ENCODE measurements at places on chromosomes 2 and 18.

DNA sequence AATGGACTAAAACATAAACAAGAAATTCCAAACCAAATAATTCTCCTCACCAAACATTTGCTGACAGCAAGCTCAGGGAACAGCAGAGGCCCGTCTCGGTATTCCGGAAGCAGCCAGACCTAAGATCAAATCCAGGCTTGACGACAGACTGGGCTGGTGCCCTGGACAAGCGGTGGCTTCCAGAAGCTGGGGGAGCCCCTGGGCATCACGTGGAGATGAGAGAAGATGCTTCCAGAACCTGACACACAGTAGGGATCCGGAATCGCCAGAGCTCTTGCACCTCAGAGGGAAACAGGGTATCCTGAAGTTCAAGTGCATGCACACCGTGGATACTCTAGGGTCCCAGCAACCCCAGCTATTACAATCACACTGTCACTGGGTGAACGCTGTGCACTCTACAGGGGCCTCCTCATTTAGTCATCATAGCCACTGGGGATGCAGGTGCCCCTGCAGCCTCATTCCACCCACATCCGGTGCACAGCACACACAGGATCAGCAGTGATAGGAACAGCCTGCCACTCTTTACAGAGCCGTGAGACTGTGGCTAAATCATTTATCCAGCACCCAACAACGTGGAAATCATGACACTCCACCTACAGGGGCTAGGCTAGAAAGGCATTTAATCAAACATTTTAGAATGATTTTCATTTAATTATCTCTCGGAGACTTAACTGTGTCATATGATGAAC lies 102.6 kb downstream of the HDAC4 start:
- peak; percentile 79 for DNase-seq

- DNase-seq: peak; percentile 5
Observed at GRCh38 chr18:47050468-47050867, 15.0 kb upstream of the ELOA2 start.

DNA sequence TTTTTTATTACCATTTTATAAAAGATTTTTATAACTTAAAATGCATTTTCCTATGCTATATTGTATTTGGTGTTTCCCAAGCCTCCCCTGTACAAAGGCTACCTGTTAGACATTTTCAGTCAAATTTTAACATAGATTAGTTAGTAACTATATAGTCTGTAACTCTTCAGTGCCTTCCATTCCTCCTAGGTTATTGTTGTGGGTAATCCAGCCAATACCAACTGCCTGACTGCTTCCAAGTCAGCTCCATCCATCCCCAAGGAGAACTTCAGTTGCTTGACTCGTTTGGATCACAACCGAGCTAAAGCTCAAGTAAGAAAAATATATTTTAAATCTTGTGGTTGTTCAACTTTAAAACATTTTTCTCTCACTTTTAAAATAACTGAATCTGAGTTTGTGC lies 10.2 kb downstream of the MDH1 start:
- no peak for DNase-seq

GRCh38 chr2:128817813-128818212 lies 499.1 kb upstream of the HS6ST1 start:
- DNase-seq: no peak

GRCh38 chr2:135694711-135695110 lies 46.9 kb upstream of the UBXN4 start:
- no peak for DNase-seq

GRCh38 chr2:36489281-36489680 lies 108.7 kb downstream of the FEZ2 start:
- DNase-seq: no peak
